Subcutaneous preadipocyte (primary cell): ENCODE measurements at places on chromosomes 1 and 21. TPM values are rescaled to one million over a fixed set of nuclear protein-coding genes. Genes with fewer than 3 reads are reported as not detected.

COA7 gene
- total RNA-seq, result 14.7 and 23.7 TPM in 2 replicates

TOR1AIP2 gene
- 76.8 and 104 TPM in 2 replicates for total RNA-seq

PCAT6 gene
- not detected in 2 replicates for total RNA-seq

FTCD gene
- 0.37 TPM in 1 of 2 replicates, not detected in the other for total RNA-seq
